EL (cell line): ENCODE measurements at places on chromosomes 1 and 21.

- DNase-seq: peak; percentile 37
Measured at GRCh38 chr1:72186733-72187307, 95.5 kb downstream of the NEGR1 start.

- DNase-seq: no peak
Measured at GRCh38 chr1:199590708-199591107, 436.8 kb upstream of the NR5A2 start.

GRCh38 chr1:115811140-115811828, 29.6 kb downstream of the NHLH2 start:
- no peak for DNase-seq

- no peak for DNase-seq
Measured at GRCh38 chr1:182410620-182411273, 10.3 kb upstream of the TEDDM1 start.

DNA sequence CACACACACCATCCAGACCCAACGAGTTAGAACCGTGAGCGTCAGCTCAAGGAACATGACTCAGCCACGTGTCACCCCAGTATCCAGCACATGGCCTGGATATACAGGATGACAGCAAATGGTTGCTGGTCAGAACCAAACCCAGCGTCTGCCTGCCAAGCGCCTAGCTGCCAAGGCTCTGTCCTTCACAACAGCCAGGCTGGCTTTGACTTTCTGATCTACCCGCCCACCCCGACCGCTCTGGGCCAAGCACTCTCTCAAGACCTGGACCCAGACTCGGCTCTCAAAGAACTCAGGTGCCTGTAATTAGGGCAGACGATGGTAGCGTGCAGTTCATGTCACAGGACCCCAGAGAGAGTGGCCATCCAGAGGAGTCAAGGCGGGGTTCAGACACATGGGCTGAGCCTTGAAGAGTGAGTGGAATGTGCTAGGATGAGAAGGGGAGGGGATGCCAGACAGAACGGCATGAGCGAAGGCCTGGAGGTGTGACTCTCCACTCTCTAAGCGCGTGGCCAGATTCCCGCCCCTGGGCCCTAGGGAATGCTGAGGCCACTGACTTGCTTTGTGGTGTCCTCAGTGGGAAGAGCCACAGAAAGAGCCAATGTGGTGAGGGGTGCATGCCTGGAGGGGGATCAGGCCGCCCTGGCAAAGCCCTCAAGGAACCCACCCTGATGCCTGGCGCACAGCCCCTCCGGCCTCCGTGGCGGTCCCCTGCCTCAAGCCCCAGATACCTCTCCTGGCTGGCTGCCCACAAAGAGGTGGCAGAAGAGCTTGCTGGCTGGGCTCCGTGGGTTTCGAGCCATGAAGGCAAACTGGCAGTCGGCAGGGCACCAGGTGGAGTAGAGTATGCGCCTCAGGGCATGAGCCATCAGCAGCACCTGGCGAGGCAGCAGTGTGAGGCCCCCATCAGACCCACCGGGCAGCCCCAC, 7.0 kb downstream of the SH2D5 start:
- DNase-seq: peak; percentile 67

- DNase-seq: no peak
Measured at GRCh38 chr1:3741566-3742438, 10.4 kb upstream of the CCDC27 start.

- DNase-seq: no peak
Measured at GRCh38 chr1:117613249-117613968, 7.6 kb downstream of the TENT5C start.

DNA sequence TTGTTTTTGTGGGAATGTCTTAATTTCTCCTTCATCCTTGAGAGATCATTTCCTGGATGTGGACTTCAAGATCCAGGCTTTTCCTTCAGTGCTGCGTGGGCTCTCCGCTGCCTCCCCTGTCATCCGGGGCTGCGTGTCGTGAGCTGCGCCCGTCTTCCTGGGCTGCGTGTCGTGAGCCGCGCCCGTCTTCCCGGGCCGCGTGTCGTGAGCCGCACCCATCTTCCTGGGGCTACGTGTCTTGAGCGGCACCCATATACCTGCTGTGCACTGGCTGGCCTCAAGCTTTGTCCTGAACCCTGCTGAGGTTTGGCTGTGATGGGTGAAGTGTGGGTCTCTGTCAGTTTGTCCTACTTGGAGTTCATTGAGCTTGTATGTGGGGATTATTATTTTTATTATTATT, 55.1 kb downstream of the PCNT start:
- no peak for DNase-seq
